ENCODE measurements at places on chromosomes 2 and 18.

DNA sequence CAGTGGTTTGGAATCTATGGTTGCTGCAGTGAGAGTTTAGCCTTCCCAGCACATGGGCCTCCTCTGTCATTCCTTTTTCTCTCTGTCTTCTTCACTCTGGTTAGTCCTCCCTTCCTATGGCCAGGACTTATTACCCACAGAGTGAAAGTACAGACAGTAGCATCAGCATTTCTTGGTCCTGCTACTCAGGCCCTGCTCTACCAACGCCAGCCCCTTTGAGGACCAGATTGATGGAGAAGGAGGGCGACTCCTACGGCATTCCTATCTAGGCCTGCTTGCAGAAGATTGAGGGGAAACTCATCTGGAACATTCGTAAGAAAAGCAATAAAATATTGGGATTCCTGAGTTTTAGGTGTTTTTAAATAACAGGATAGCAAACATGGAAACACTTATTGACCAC is 43.5 kb downstream of the BMP10 start:
- DNase-seq = no peak

DNA sequence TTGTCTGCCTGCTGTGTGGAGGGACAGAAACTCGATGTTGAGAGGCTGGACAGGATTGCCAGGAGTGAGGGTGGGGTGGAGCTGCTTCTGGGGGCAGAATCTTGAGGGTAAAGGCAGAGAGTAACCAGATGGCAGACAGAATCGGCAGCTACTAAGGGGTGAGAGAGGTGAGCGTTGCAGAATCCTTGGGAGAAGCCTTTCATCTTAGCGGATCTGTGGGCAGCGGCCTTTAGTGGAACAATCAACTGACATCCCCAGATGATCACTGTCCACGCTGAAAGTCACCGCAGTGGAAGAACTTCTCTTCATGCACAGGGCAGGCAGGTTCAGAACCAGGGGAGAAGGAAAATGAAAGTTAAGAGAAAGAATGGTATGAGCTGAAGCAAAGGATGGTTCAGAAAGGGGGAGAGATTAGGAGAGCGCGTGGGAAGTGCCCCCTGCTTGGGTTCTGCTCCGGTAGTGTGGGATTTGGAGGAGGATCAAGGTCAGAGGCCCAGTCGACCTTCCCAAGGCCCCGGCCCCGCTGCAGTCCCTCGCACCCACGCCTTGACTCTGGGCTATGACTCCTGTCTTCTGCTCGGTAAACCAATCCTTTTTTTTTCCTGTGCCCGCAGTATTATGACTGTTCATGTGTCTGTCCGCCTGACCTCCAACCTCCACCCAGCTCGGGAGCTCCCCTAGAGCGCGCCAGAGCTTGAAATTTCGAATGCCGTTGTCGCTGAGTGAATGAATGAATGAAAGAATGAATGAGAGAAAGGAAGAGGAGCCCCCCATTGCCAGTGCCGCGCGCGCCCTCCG is 584 bp downstream of the BOLA3 start:
- no peak for DNase-seq

GRCh38 chr2:122251158-122251557 is 495.7 kb downstream of the TSN start:
- no peak for DNase-seq

DNA sequence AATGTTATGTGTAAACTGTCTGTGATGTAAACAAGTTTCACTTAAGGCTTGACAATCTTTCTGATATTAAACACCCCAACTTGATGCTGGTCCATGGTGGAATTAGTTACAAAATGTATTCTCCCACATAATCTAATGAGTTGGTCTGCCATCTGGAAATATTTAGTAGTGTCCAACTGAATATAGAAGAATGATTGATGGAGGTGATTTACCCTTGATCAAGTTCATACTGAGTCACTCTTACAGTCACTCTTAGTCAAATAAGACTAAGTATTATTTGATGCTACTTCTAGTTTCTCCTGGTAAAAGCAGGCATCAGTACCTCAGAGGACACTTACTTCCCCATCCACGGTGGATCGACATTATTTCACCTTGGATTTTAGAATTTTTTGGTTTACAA is 198.1 kb downstream of the SATB2 start:
- DNase-seq = no peak

- DNase-seq = no peak
Measured at GRCh38 chr2:175187378-175187777, 5.9 kb upstream of the ATP5MC3 start.

- DNase-seq = no peak
Measured at GRCh38 chr2:221426929-221427328, 145.2 kb downstream of the EPHA4 start.

DNA sequence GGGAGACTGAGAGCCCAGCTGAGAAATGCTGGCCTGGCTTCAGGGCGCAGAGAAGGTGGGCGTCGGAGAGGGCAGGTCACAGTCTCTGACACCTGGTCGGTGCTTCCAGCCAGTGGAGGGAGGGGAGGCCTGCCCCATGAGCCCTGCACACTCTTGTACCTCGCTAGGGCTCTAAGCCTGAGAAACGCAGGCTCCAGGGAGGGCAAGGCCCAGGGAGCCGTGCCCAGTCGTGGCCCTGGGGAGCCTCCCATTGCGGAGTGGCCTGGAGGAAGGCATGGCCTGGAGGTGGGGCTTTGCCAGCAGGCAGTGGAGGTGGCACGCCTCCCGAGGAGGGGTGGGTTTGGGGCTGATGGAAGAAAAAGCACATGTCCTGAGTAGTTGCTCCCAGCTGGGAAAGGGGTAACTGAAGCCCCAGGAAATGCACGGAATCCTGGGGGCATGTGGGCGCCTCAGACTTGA is 39.0 kb downstream of the MTERF4 start:
- no peak for DNase-seq

- DNase-seq = no peak
Measured at GRCh38 chr2:145939949-145940348, 1420.0 kb upstream of the ZEB2 start.

GRCh38 chr2:63189026-63189425 is 138.4 kb downstream of the OTX1 start:
- no peak for DNase-seq

- DNase-seq = no peak
Measured at GRCh38 chr18:2303517-2304238, 267.6 kb downstream of the METTL4 start.

DNA sequence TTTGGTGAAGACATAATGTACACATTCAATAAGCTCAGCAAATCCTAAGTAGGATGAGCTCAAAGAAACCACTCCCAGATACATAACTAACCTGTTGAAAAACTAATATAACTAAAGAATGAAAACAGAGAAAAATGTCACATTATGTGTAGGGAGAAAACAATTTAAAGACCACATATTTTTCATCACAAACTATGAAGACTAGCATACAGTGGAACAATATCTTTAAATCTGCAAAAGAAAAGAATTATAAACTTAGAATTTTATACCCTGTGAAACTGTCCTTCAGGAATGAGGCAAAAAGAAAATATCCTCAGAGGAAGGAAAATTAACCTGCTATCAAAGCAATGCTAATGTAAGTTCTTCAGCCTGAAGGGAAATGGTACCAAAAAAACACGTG is 151.5 kb downstream of the PIEZO2 start:
- no peak for DNase-seq

DNA sequence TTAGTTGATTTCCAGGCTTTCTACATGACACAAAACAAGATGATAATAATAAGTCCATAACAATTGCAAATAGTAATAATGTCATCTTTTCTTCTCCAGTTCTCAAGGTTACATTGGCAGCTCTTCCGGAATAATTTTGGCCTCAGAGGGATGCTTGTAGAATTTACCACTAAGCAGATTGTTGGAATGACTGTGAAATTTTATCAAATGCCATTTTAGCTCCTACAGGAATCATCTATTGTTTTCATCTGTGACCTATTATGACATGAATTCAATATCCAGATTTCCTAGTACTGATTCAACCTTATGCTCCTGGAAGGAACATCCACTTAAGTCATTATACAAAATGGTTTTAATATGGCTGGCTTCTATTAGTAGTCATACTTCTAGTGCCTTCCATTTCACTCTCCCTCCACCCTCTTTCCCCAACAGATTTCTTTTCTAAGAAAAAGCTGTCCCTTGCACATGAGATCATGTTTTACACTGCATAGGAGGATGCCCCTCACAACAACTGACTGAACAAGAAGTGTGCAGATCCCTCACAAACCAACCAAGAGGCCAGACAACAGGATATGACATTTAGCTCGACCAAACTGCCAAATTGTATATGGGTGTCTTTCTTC is 200.0 kb downstream of the DNER start:
- DNase-seq = no peak

DNA sequence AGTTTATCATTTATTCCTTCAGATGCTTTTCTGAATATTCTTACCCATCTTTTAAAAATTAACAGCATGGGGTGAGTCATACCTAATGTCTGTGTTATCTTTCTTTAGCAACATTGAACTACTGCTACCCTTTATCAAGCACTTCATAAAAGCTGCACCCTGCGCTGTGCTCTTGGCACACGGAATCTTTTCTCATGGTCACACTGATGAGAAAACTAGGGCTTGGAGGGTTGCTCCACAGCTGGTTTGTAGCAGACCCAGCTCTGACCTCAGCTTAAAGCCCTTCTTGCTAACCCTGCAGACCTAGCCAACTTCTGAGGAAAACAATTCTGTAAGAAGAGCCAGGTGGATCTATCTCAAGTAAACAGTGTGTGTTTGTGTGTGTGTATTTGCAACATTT is 106.3 kb downstream of the RNF144A start:
- DNase-seq = no peak
